Activated CD4-positive, alpha-beta T cell treated with anti-CD3 and anti-CD28 coated beads, Interleukin-2, Interleukin-4, amounts not matched to agents 100 ng/mL and 50 ng/mL, durations not matched to agents 16 hours and 8 hours (primary cell): ENCODE measurements at places on chromosomes 11 and 22.
A peak's percentile ranks its signal among the peaks of the same experiment; 100 is the strongest.

DNA sequence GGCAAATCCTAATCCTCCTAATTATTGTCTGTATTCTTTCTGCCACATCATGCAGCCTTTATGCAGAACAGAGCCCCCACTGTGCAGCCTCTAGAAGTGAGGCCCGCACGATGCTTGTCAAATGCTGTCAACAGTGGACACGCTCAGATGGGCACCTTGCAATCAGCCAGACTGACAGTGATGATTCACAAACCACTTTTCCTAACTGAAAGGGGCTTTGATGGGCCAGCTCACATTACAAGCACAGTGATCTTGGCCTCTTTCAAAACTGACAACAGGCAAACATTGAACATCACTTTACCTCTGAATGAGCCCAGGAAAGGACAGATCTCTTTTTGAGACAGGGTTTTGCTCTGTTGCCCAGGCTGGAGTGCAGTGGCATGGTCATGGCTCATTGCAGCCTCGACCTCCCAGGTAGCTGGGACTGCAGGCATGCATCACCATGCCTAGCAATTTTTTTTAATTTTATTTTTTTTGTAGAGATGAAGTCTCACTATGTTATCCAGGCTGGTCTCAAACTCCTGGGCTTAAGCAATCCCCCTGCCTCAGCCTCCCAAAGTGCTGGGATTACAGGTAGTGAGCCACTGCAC is 18.0 kb upstream of the E2F8 start:
- no peak for DNase-seq

DNA sequence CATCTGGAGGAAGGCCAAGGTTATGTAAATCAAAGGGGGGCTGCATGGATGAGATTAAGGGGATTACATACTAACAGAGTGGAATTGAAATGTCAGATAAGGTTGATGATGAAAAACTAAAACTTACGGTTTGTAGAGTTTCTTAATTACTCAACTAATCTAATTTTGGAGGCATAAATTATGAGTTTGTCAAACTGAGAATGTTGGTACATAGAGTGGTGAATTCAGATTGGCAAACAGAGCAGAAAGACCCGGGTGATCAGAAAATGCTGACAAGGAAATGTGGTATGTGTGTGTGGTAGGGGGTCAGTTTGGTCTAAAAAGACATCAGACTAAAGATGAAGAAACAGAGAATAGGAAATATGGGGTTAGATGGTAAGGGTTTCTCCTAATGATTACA is 11.0 kb downstream of the MS4A6E start:
- peak; percentile 19 for DNase-seq

GRCh38 chr11:44167046-44167445 is 71.6 kb downstream of the EXT2 start:
- DNase-seq: no peak

GRCh38 chr11:416051-416756 is 1.4 kb upstream of the SIGIRR start:
- no peak for DNase-seq

DNA sequence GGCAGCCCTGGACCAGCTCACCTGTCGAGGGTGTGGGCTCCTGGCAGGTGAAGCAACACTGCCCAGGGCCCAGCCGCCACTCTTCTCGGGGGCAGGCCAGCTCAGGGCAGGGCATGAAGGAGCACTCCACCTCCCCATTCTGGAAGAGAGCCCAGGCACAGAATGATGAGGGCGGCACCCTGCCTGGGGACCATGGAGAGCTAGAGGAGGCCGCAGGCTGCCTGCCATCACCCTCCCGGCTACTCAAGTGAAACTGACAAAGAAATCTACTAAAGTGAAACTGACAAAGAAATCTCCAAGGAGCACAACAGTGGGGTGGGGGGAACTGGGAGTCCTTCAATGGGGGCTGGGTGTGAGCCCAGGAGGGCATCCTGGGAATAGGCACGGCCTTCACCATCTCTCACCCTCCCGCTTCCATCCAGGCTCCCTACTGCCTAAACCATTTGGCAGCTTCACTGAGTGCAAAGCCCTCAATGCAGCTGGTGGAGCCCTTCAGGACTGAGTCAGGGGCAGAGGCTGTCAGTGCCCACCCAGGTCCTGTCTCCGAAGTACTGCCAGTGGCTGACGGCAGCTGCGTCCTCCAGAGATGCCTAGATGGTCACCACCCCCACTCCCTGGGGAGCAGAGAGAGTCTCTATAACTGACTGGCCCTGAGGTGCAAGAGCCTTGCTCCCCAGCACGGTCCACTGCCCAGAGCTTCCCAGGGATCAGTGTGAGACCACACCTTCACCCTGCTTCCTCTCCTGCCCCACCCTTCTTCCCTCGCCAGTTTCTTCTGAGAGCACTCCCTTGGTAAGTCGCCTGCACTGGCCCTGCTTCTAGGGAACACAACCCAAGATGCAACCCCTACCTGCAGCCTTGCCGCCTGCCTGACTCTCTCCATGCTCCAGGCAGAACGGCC is 21.7 kb downstream of the VWCE start:
- DNase-seq: no peak

DNA sequence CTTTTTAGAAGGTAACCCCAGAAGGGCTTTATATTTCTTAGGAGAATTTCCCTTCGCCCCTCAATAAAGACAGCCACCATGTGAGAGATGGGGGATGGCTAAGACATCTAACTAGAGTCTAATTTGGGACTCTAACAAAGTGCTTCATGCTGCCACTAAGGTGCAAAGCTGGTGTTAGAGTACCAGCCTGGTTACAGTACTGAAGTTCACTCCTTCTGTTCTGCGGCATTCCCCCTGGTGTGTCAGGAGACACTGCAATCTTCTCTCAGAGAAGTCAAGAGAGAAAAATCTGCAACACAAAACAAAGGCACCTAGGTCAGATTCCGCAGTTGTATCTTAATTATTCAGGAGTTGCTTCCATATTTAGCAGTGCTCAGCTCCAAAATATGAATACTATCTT is 603.0 kb upstream of the CADM1 start:
- DNase-seq: no peak

GRCh38 chr22:17228725-17229126 is 9.5 kb upstream of the ADA2 start:
- DNase-seq: no peak

- no peak for DNase-seq
Measured at GRCh38 chr11:113705871-113706655, at the start of gene TMPRSS5. Gene TMPRSS5 (minus strand): TSS chr11:113706308. CDS start chr11:113706224, 84 bp downstream.

DNA sequence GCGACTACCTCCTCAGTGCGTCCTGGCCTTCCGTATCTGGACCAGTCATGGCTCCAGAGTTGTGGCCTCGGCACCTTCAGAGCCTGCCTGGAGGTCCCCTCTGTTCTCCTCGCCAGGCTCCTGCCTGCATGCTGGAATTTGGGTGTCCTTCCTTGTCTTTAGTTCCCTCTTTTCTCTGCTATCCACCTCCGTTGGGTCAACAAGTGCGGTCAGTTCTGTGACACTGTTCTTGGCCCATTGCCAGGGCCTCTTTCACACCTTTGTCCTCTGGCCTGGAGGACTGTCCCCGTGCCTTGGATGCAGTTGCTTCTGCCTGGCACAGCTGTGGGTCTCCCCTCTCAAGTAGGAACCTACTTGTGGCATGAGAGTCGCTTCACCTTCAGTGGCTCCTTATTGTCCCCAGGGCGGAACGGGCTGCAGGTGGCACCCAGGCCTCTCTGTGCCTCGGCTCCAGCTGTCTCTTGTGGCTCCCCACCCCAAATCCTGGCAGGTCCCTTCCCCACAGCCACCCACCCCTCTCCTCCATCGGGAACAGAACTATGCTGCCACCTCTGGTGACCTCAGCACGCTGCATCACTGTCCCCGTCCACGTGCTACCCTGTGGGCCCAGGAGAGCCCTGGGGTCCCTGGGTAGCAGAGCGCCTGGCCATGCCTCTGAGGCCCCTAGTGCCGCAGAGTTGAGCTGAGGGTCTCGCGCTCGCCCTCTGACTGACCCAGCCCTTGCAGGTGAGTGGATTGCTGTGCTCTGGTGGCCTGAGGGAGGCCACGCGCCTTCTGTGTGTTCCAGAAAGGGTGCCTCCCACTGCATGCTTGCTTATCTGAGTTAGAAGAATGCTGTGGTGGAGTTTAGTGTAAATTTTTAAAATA is 4.7 kb downstream of the DGCR8 start:
- DNase-seq: no peak

GRCh38 chr11:126011265-126011664 is 51.4 kb downstream of the CDON start:
- DNase-seq: no peak

DNA sequence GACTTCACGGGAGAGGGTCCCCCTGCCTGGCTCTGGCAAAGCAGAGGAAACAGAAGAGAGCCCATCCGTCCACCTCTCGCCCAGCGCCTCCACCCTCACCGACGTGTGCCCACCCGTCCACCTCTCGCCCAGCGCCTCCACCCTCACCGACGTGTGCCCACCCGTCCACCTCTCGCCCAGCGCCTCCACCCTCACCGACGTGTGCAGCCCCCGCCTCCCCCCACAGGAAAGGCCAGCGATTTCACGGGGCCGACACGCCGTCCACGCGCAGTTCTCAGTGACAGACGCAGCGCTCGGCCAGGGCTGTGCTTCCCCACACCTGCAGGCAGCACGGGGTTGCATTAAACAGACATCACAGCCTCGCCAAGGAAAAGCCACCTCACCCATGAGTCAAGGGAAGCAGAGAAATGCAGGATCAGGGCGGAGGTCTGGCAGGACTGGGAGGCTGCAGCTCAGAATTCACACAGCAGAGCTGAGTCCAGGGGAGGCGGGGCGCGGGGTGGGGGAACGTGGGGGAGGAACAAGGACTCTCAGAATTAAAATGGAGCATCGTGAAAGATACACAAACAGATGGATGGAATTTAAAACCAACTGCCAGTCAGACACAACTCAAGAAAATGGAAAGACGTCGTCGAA is 377.7 kb downstream of the BRD1 start:
- no peak for DNase-seq

GRCh38 chr11:9002920-9003572 is 755 bp downstream of the NRIP3 start:
- no peak for DNase-seq

- DNase-seq: no peak
Measured at GRCh38 chr11:35540526-35540925, 15.1 kb upstream of the PAMR1 start.

DNA sequence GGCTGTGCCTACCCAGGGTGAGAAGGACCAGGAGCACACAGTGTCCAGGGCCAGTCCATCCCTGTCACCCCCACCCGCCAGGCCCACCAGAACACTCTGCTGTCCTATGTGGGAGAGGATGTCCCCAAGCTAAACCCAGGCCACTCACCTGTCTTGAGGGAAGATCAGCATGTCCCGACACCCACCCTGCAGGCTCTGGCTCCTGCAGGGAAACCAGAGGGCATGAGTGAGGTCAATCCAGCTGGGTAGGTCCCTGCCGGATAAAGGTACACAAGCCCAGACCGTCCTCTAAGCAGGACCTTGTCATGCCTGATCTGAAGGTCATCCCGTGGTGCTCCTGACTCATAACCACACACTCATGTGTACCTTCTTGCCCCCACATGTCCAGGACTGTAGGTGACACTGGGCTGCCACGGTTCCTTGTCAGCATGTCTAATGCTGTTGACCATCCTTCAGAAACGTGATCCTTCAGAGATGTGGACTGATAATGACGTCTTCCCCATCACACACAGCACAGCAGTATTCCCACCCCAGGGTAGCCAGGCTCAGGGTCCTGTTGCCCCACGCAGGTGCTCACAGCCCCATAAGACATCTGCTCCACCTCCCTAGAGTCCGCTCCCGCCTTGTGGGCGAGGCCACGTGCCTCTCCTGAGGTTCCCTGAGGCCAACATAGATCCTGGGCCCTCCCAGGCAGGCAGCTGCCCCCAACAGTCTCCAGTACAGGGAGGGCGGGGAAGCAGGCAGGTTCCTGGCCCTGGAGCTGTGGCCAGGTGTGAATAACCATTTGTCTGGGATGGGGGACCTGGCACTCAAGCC is 6.1 kb downstream of the ARVCF start:
- DNase-seq: no peak

DNA sequence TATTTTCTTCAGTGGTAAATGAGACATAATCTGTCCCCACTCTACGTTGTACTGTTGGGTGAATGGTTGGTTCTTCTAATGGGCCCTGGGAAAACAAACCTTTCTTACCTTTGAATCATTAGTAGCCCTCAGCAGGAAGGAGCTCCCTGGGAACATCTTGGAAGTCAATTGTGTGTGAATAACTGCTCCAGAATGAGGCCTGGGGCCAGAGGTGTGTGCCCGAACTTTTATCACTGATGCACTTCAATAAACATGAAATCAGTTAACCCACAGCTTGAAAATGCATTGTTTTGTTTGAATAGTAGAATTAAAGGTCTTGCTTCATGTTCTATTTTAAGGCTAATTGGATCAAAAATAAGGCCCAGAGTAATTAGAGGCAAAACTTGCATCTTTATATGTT is 67.1 kb downstream of the NAV2 start:
- no peak for DNase-seq

- DNase-seq: no peak
Measured at GRCh38 chr11:46874586-46874985, 28.5 kb upstream of the CKAP5 start.

DNA sequence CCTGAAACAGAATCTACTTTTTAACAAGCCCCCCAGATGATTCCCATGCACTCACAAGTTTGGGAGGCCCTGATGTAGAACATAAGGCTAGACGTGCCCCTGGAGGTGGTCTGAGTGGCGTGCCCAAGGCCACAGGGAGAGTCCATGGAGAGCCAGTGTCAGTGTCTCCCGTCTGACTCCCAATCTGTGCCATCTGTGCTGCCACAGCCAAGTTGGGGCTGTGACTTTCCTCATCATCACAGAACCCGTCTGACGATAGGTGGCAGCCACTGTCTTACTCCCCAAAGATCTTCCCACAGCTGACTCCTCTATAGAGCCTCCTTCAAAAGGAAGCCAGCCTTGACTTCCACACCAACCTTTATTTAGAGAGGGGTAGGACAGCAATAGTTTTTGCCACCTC is 470.5 kb downstream of the SOX6 start:
- DNase-seq: no peak

DNA sequence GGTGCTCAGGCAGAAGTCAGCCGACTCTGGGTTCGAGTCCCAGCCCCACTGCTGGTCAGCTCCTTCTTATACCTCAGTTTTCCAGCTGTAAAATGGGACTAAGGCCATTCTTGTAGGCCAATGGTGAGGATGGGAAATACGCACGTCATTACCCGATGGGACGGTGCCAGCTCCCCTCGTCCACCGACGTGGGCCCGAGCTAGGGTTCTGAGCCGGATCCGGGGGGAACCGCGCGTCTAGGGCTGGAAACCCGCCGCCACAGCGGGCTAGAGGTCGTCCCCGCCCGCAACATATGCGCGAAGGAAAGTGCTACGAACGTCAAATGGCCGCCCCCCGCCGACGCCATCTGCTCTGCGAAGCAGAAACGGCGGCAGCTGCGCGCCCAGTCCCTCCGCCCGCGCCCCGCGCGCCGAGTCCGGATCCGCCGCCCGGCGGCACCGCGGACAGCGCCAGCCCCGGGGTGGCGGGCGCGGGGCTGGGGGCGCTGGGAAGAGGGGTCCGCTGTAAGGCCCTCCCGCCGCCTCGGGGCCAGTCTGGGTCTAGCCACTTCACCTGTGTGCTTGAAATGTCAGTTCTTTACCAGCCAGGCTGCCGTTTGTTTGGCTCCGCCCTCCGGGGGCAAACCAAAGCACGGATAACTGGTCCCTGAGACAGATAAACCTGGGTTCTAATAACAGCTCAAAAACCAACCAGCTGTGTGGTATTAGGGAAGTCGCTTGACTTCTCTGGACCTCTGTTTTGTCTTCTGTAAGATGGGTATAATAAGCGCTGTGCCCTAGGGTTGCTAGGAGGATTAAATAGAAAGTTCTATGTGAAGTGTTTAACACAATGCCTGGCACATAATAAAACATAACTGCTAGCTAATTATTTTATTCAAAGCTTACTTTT is 103.5 kb upstream of the RCN1 start:
- DNase-seq: no peak
